ENCODE measurements at places on chromosomes 2 and 18.

DNA sequence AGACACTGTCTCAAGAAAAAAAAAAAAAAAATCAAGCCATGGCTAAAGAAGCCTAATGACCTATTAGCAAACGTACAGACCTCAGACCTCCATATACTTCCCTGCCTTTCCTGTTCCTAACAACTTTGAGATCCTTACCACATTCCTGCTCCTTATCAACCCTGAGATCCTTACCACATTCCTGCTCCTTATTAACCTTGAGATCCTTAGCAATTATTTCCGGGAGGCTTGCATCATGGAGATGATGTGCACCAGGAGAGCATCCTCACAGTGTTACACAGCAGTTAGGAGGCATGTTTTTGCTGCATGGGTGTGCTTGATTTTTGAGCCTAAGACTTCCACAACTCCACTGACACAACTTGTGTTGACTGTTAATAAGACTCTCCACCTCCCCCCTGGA is 54.6 kb upstream of the RASGRP3 start:
- no peak for DNase-seq

GRCh38 chr18:54130631-54131030 is 93.8 kb downstream of the MBD2 start:
- no peak for DNase-seq

DNA sequence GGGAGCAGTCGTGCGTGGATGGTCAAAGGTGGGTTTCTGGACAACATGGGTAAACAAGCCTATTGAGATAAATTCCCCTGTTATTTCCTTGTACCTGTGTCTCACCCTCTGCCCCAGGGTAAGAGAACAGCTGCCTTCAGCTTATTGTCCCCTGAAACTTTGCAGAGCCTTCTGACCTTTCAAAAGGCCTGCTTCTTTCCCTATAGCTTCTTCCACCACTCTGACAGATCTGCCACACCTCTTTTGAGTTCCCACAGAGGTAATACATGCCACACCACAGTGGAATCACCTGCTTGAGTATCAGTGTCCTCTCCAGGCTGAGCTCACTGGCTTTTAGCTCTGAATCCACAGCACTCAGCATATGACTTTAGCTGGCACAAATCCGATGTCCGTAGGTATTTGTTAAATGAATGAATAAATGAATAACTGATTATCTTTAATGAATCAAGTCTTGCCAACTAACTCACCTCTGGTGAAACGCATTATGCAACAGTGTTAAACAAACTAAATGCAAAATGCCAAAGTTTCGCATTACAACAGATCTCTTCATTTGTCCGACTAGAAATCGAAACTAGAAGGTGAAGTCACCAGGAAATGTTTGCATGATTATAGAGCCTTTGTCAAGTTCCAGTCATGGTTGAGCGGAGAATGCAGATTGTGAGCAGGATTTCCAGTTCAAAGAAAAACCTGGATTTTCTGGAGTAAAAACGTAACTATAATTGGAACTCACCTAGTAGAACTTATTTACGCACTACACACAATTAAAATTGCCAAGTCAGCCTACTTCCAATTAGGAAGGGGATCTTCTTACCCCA is 16.4 kb downstream of the DYNAP start:
- no peak for DNase-seq

GRCh38 chr2:221312634-221313033 is 259.5 kb downstream of the EPHA4 start:
- no peak for DNase-seq

DNA sequence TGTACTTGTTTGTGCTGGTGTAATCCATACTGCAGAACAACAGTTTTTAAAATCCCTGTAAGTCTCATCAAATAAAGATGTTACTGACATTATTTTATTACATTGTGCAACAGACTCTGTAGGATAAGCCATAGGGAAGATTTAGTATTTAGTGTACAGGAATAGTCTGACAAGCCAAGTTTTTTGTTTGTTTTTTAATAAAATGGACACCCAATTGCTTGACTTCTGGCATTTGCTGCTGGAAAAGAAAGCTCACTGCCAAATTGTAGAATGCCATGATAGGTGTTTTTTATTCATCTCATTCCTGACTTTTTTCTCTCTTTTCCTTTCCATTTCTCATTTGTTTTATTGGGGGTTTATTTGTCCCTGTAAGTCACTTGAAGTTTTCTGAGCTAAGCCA is 38.1 kb downstream of the SMARCAL1 start:
- DNase-seq, result no peak

DNA sequence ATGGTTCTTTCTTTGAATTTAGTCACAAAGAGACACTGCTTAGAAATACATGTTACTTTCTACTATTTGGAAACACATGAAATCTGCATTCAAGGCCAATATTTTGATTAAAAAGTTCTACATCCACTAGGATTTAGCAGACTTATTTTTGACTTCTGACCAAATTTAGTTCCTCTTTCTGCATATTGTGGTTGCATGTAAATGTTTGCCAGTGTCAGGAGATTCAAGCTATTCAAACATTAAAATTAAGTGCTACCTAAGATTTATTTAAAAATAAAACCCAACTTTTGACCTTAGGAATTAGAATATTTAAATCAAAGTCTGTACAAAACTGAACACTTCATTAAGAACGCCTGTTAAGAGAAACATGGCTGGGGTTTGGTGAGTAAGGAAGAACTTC is 891.1 kb downstream of the CPS1 start:
- DNase-seq, result no peak

DNA sequence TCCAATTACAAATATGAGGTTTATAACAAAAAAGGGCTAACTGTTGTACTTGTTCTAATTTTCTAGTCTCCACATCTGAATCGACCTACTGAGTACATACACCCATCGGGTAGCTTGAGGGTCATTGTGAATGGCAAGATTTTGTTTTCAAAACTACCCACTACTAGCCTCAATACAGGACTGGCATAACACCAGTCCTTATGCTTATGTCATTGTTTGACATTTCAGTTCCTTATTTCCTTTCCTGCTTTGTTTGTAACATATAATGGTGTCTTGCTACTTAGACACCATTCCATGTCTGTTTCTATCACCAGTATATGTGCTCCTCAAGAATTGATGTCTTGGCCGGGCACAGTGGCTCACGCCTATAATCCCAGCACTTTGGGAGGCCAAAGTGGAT is 86.0 kb downstream of the EPHA4 start:
- no peak for DNase-seq

GRCh38 chr18:63186520-63187222 is 132.9 kb downstream of the BCL2 start:
- DNase-seq, result no peak

- DNase-seq, result no peak
Observed at GRCh38 chr2:113281910-113282746, 3.4 kb upstream of the PAX8 start.

DNA sequence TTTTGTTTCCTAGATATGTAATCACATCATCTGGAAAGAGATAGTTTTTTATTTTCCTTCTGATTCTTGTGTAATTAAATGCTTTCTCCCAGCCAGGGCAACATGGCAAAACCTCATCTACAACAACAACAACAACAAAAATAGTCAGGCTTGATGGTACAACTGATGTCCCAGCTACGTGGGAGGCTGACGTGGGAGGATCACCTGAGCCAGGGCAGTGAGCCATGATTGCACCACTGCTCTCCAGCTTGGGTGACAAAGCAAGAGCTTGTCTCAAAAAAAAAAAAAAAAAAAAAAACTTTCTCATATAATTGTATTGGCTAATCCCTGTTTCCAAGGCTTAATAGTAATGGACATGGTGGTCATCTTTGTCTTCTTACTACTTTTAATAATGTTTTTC is 26.4 kb upstream of the PGAP1 start:
- DNase-seq, result no peak

GRCh38 chr18:56321470-56321869 is 316.9 kb downstream of the TXNL1 start:
- DNase-seq, result no peak

DNA sequence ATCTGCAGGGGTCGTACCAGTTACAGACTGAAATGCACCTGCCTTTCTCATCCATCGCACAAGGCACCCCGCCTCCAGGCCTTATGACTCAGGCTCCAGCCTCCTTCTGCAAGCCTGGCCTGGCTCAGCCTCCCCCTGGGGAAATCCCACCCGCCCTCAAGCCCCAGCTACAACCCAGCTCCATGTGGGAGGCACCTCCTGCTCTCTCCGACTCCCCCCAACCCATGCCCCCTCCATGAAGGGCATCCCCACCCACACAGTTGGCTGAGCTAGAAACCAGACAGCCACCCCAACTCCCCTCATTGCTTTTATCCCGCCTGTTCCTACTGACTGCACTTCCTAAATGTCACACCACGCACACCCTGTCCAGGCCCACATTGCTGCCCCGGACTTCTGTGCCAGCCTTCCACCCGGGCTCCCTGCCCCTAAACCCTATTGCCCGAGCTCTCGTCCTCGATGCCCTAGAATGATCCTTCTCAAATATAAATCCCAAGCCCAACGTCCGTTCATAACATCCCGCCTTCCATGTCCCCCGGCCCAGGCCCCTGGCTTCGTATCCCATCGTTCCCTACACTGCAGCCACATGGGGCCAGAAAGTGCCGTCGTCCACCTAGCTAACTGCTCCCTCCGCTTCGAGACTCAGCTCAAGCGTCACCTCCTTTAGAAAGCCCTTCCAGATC is 9.9 kb downstream of the DNMT3A start:
- no peak for DNase-seq

DNA sequence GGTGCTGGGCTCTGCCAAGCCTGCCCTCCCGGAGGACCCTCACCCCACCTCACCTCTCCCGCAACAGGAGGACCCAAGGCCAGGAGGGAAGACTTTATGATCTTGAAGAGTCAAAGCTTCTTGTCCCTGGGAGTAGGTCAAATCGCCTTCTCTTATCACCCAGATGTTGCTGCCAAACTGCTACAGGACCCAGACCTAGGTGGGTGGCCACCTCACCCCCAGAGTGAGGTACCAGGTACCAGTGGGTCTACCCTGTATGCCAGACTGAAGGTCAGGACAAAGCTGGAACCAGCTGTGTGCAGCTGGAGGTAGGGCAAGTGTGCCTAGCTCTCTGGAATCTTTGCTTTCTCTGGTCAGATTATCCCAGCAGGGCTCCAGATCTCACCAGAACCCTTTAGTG is 197.2 kb downstream of the ZFP36L2 start:
- no peak for DNase-seq

DNA sequence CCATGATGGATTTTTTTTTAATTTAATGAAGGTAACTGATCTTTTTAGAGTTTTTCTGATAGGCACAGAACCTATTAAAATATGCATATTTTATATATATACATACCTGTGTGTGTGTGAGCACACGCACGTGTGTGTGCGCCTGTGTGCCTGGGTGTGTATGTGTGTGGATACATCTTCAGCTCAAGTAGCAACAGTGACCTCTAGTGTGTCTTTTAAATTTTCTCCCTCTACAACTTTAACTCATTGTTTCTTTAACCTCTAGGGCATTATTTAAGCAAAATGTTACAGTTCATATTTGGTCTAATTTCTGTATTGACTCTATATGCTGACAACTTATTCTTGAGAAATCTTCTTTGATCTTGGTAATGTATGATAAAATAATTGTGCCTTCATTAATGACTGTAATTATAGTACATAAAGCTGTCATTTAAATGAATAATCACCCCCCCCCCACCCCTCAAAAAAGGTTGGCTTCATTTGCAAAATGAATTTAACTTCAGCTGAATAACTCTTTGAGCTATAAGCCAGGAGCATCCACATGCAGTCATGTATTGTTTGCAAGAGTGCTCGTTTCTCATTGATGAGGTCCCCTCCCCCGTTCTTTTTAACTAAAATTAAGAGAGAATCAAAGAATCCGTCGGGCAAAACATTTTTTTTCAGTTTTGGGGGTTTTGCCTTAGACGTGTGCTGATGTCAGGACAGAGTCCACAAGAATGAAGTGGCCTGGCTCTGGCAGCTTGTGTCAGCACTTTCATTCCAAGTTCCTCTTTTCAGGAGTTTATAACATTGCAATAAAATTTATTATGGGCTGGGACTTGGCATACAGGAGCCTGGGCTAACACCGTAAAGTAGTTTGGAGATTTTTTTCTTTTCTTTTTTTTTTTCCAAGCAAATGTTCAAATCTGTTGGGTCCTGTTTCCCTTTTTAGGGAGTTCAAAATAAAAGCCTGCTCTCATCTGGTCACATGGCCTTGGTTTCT is 80.0 kb downstream of the ETAA1 start:
- no peak for DNase-seq

Data from HL-60 (cell line).